ENCODE measurements at places on chromosomes 11 and 22.

DNA sequence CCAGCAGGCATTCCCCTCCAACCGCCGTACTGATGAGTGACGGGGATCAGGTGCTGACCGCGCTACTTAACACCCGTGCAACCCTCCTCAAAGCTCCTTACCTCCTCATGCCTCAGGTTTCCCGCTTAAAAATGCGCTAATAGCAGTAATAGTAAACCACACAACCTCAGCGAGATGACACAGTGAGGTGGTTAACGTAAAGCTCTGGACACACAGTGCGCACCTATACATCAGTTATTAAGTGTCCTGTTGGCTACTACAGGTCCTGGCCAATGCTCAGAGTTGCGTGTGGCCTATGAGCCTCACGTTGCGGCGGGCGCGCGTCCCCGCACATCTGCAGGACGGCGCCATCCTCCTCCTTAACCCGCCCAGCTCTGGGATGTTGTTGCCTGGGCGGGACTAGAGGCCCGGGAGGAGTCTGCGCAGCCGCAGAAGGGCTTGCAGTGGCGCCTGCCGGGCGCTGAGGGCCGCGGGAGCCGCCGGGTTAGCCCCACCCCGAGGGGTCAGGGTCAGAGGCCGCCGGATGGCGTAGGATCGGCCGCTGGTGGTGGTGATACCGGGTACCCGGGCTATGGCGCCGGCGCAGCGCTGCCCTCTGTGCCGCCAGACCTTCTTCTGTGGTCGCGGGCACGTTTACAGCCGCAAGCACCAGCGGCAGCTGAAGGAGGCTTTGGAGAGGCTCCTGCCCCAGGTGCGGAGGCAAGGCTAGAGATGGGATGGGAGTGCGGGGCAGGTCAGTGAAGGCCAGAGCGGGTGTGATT lies at the start of gene CENATAC:
TSS of gene CENATAC (plus strand) at position 512 of the 761 bp plus-strand sequence. CDS start at position 572, 60 bp downstream.
- DNase-seq: peak; percentile 96

DNA sequence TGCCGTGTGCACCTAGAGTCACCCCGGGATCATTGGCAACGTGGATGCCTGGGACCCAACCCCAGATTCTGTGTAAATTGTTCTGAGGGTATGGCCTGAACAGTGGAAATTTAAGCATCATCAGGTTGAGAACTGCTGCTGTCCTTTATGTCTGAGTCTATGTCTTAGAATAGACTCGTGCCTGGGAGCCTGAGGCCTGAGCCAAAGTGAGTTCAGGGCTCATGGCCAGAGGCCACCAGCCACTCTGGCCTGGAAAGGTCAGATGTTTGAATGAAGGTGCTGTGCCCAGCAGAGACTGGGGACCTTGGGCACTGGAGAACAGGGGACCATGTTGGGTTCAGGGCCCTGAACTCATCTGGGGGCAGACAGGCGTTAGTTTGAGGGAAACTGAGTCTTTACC lies 91.1 kb downstream of the MYO18B start:
- no peak for DNase-seq

- no peak for DNase-seq
Measured at GRCh38 chr11:124331873-124332272, 11.9 kb upstream of the OR8D2 start.

- no peak for DNase-seq
Measured at GRCh38 chr11:25981998-25982397, 349.9 kb upstream of the ANO3 start.

GRCh38 chr22:28072066-28072465 lies 153.0 kb upstream of the PITPNB start:
- DNase-seq: no peak

DNA sequence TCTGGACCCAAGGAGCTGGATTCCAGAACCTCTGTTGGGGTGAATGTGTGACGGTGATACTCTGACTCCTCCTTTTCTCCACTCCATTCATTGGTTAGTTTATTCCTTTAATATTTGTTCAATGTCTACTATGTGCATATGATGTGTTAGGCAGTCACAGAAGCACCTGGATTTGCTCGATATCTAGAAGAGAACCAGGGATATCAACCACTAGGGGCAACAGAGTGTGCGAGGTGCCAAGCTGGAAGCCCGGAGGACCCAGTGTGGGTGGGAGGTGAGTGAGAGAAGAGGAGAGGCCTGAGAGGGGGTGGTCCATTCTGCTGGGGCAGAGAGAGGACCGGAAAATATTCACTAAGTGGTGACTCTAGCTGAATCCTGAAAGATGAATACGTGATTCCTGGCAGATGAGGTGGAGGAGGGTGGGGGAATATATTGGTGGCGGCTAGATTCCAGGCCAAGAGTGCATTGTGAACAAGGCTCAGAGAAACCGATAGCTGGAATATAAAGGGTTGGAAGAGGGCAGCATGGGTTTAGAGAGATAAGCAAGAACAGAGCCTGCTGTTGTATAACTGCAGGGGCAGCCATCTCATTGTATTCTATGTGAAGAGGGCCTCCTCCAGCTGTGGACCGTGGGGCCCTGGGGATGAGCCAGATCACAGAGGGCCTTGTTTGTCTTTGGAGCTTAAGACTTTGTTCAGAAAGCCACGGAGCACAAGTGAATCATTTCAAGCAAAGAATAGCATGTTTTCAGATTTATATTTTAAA lies 6.9 kb upstream of the TIMP3 start:
- no peak for DNase-seq

- no peak for DNase-seq
Measured at GRCh38 chr11:31651822-31652221, 142.3 kb downstream of the ELP4 start.

GRCh38 chr22:32528316-32528715 lies 53.7 kb downstream of the FBXO7 start:
- DNase-seq: no peak

GRCh38 chr11:86314636-86315035 lies 12.6 kb downstream of the HIKESHI start:
- DNase-seq: no peak

GRCh38 chr11:122342089-122342744 lies 226.2 kb upstream of the BLID start:
- no peak for DNase-seq

DNA sequence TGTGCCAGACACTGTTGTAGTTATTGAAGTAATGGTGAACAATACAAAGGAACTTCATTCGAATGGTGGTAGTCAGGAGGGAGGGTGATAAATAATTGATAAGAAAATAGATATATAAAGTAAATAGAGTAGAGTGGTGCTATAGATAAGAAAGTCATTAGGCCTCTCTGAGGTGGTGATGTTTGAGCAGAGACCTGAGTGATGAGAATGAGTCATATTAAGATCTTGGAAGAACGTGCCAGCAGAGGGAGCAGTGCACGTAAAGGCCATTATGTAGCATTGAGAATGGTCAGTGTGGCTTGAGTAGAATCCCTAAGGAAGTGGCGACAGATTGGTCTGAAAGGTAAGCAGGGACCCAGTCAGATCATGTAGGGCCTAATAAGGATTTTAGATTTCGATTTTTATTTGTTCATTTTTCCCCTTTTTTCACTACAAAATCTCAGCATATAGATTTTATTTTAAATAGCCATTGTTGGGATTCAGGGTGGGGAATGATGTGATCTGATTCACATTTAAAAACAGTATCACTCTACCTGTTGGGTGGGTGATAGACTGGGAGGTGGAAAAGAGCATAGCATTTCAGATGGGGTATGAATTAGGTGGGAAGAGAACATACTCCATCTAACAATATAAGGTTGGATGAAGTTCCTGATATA lies 44.7 kb downstream of the CCDC90B start:
- DNase-seq: no peak

GRCh38 chr22:43925433-43926348 lies 2.1 kb downstream of the PNPLA3 start:
- no peak for DNase-seq

GRCh38 chr22:44098966-44099530 lies 74.9 kb downstream of the PARVB start:
- DNase-seq: no peak

GRCh38 chr11:62770778-62771143 lies 435 bp upstream of the TAF6L start:
- DNase-seq: no peak

DNA sequence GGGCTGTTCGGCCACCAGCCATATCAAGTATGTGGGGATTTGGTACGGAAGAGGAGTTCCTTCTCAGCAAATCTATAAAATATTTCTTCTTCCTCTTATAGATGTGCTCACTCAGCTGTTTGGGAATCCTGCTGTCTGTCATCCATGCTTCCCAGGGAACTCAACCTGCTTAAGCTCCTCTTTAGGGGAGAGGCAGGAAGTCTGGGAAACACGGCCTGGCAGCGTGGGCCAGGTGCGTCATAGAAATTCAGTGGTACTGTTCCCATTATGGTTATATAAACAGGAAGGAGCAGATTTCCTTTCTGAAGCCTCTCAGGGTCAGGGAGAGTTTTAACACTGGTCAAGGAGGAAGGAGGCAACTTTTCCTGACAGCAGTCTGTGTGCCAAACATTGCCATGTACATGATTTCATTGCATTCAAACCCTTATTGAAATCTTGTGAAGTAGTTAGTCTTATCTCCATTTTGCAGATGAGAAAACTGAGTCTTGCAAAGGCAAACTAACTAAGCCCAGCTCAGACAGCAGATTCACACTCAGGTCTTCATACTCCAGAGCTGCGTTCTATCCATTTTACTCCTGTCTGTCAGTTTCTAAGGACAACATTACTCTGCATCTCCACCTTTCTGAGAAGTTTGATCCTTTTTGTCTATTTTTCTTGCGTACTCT lies 35.4 kb upstream of the AMOTL1 start:
- DNase-seq: no peak

GRCh38 chr11:15258433-15259165 lies 143.9 kb downstream of the INSC start:
- no peak for DNase-seq

DNA sequence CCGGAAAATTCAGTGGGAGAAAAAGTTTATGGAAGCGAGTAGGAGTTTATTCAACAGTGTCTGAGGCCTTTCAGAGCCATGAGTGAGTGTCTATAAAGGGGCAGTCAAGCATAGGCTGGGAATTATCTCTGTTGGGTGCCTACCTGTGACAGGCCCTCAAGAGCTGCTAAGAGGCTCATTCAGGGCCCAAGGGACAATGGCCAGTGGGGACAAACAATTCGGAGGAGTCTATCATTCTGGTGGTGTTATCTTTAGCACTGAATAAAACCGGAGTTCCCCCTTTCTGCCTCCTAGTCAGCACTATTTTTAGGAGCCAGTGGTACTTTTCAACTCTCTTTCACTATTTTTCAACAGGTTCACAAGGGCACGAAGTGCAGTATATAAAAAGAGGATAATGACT lies 89.5 kb upstream of the HTATIP2 start:
- no peak for DNase-seq

- no peak for DNase-seq
Measured at GRCh38 chr11:68146010-68146540, 24.9 kb upstream of the CHKA start.

DNA sequence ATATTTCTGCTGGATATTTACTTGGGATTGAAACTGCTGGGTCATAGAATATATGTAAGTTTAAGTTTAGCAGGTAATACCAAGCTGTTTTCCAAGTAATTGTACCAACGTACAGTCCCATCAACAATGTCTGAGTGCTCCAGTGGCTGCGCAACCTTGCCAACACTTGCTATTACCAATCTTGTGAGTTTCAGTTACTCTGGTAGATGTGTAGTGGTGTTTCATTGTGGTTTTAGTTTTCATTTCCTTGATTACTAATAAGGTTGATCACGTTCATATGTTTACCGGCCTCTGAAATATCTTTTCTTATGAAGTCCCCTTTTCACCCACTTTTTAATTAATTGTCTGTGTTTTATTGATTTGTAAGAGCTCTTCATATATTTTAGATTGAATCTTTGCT lies 370.6 kb upstream of the CADM1 start:
- no peak for DNase-seq

GRCh38 chr11:46504817-46505613 lies 88.8 kb downstream of the AMBRA1 start:
- DNase-seq: no peak

GRCh38 chr11:1407668-1408067 lies 17.9 kb downstream of the BRSK2 start:
- DNase-seq: no peak

DNA sequence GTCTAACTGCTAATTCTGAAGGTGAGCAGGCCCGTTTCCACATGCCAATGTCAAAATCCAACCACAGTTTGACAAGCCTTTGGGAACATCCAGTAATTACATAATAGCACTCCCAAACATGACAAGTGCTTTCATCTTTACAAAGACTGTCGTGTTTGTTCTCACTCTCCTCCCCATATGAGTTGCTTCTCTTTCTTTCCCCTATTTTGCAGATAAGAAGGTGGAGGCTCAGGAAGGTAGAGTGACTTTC lies 55.9 kb upstream of the CD44 start:
- DNase-seq: no peak

GRCh38 chr11:67303835-67304411 lies 593 bp downstream of the SSH3 start:
- DNase-seq: no peak

- DNase-seq: no peak
Measured at GRCh38 chr11:66636411-66636810, 2.1 kb upstream of the RBM4 start.

DNA sequence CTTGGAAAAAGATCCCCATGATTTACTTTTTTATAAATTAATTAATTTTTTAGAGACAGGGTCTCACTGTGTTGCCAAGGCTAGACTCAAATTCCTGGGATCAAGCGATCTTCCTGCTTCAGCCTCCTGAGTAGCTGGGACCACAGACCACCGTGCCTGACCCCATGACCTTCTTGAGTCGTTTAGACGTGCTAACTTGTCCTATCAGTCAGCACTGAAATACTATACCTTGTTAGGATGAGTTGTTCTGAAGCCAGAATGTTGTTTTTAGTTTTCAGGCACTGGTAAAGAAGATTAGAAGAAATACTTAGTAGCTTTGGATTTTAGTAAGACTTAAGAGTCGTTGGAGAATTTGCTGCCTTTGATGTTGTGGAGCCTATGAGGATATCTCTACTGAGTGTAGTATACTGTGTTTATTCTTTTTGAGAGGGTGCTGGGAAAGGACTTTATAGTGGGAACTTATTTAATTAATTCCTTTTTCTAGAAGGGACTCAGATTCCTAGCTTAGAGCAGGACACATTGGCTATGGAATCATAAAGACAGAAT lies 8.6 kb downstream of the HTATIP2 start:
- DNase-seq: no peak

DNA sequence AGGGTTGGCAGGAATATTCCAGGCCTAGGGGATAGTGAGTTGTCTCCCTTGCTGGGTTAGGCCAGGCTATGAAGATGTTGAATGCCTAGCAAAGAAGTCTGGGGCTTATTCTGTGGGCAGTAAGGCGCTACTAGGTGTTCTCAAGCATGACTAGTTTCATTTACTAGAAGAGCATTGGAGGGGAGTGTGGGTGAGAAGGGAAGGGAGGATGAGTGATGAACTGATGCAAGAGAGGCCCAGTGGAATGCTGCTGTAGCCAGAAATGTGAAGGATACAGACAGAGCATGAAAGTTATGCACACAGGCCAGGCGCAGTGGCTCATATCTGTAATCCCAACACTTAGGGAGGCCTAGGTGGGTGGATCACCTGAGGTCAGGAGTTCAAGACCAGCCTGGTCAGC lies 33.5 kb downstream of the POU2F3 start:
- no peak for DNase-seq

- no peak for DNase-seq
Measured at GRCh38 chr11:37038911-37039310, 440.9 kb upstream of the RAG2 start.

GRCh38 chr11:120832481-120833238 lies 191.2 kb upstream of the TBCEL start:
- no peak for DNase-seq

GRCh38 chr22:50739894-50740293 lies 1.9 kb downstream of the ACR start:
- no peak for DNase-seq

Measured in activated T-helper 1 cell treated with Interleukin-2 at 50 U/mL for 16 hours (primary cell).